Left ventricle myocardium superior (tissue), 1 donor: ENCODE measurements at places on chromosomes 2 and 18. TPM values are rescaled to one million over a fixed set of nuclear protein-coding genes. Genes with fewer than 3 reads are reported as not detected.

Gene STEAP3
- 11.8 TPM for total RNA-seq

Gene ALPG
- not detected for total RNA-seq

- no peak for DNase-seq
Observed at GRCh38 chr2:38692636-38693318, 26.9 kb downstream of the GALM start.

- peak; percentile 36 for DNase-seq
Observed at GRCh38 chr2:85792783-85793441, 39.1 kb downstream of the ATOH8 start.

- no peak for DNase-seq
Observed at GRCh38 chr2:105220604-105221003, 20.9 kb upstream of the GPR45 start.

DNA sequence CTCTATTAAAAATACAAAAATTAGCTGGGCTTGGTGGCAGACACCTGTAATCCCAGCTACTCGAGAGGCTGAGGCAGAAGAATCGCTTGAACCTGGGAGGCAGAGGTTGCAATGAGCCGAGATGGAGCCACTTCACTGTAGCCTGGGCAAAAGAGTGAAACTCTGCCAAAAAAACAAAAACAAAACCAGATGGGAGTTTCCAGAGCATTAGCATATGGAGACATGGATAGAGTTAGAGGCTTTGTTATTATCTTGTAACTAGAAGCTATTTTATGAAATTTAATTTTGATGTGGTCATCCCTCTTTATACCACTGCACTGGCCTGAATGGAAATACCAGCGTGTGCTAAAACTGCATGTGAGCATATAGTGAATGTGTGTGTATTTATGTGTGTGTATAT is 58.9 kb downstream of the TRAPPC8 start:
- no peak for DNase-seq

DNA sequence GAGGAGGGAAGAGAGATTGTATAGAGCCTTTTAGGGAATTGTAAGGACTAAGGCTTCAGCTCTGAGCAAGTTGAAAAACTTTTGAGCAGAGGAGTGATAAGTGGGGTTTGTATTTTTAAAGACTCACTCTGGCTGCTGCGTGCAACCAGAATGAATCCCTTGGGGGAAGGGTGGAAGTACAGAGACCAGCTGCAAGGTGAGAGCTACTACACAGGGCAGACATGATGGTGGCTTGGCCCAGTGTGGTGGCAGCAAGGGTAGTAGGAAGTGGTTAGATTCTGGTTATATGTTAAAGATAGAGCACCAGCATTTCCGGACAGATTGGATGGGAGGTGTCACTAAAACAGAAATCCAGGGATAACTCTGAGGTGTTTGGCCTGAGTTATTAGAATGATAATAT is 10.1 kb upstream of the SESTD1 start:
- DNase-seq, result no peak

DNA sequence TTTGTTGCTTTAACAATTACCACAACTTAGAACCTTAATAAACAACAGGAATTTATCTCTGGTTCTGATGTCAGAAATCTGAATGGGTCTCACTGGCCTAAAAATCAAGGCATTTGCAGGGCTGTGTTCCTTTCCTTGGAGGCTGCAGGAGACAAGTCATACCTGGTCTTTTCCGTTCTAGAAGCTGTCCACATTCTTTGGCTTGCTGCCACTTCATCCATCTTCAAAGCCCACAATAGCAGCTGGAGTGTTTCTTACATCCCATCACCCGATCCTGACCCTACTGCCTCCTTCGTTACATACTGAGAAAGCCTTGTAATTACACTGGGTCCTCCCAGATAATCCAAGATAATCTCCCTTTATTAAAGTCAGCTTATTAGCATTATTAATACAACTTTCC is 18.1 kb downstream of the NETO1 start:
- DNase-seq, result no peak
